ENCODE measurements at places on chromosomes 2 and 18.

- DNase-seq = no peak
Observed at GRCh38 chr2:54912305-54912704, 137.9 kb downstream of the RTN4 start.

DNA sequence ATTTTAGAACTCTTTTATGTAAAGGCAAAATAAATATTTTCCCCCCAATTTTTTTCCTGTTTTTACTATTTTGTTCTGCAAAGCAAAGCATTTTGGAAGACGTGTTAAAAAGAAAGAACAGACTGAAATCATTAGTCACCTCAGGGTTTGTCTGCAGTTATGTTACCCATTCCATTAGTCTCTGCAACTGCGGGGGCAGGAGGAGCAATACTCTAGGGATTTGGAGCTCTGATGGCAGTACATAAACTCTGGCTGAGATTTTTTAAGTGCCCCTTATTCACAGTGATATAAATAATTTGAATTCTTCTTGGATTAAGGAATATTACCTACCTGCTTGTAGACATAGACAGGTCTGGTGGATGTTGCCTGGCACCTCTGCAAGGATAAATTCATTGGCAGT is 88.0 kb upstream of the CELF4 start:
- no peak for DNase-seq

DNA sequence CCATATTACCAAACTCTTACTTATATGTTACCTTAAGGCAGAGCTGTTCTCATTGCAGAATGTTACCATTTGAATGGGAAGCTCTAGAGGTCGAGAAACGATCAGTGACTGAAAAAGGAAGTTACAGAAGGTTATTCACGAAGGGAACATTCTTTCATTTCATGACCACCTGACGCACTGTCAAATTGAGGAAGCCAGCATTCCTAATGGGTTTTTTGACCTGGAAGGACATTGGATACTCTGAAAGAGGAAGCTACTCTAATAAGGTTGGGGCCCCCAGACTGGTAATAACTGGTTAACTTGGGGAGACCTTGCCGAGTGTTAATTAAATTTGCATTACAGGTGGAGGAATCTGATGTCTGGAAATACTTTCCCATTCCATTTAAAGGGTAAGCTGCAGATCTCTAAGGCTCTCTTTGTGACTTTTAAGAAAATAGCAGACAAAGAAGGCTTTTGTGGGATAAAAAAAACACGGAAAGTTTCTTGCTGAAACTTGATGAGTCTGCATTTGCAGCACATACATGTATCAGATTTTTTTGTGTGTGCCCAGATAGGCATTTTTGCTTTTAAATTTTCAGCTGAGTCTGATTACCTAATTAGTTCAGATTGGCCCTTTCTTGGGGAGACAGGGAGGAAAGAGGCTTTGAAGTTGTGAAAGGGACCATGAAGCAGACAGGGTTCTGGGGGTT is 137.1 kb downstream of the LTBP1 start:
- no peak for DNase-seq

- DNase-seq = no peak
Observed at GRCh38 chr2:142865924-142866323, 11.5 kb upstream of the KYNU start.

GRCh38 chr2:155630760-155631159 is 701.8 kb downstream of the NR4A2 start:
- DNase-seq = no peak

GRCh38 chr2:134368009-134368817 is 114.3 kb downstream of the MGAT5 start:
- no peak for DNase-seq

DNA sequence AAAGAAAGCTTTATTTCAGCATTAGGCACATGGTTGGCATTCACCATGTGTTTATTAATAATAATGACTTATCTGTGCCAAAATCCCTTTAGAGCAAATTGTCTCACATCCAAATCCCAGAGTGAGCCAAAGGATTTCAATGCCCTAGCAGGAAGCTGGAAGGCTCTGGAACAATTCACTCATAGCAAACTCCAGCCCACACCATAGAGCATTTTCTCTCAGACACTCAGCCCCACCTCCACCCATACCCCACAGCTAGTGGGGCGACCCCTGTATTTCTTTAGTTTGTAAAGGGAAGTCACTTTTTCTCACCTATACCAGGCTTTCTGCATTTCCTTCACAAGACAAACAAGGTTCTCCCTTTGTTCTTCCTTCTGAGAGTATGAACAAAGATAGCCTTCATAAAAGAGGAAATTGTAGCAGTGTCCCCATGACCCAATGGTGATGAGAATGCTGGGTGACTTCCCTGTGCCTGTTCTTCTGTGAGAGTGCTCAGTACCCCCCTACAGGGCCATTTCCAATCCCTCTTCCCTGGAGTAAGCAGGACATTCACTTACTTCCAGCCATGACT is 100.1 kb upstream of the APCDD1 start:
- DNase-seq = no peak

DNA sequence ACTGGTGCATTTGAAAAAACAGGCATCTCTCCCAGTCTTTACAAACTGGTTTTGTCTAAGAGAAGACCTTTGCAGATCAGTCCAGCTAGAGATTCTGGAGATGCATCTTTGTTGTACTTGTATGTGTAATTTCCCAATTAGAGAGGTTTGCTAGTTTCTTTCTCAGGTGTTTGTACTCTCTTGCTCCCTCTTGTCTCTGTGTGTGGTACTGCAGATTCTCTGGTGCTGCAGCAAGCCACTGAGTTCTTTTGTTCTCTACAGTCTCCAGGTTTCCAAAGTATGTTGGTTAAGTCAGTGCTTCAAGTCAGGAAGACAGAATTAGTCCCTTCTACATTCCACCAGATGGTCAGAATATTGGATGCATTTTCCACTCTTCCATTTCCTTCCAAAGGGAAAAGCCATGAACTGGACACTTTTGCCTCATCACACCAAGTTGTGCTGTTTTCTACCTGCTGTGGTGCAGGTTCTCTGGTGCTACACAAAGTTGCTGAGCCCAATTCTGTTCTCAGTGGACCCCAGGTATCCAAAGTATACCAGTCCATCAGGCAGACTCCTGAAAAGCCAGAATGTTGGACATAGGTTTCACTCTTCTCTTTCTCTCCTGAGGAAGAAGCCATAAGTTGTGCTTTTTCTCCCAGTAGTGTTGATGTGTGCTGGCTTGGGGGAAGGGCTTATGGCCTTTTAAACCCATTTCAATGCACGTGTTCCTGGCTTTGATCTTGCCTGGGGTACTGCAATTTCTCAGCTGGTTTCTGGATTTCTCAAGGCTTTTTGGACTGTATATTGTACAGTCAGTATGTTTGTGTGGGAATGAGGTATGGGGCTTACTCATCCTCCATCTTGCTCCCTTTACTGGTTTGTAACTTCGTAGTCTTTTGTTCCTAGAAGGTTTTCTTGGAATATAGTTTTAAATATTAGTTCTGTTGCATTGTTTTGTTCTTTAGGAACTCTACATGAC is 29.8 kb downstream of the EPC2 start:
- DNase-seq = no peak

- no peak for DNase-seq
Observed at GRCh38 chr2:17475286-17475685, 43.0 kb downstream of the RAD51AP2 start.

- no peak for DNase-seq
Observed at GRCh38 chr2:124027182-124027581, 2.1 kb downstream of the CNTNAP5 start.

- DNase-seq = no peak
Observed at GRCh38 chr2:148508878-148509287, 135.7 kb upstream of the EPC2 start.

DNA sequence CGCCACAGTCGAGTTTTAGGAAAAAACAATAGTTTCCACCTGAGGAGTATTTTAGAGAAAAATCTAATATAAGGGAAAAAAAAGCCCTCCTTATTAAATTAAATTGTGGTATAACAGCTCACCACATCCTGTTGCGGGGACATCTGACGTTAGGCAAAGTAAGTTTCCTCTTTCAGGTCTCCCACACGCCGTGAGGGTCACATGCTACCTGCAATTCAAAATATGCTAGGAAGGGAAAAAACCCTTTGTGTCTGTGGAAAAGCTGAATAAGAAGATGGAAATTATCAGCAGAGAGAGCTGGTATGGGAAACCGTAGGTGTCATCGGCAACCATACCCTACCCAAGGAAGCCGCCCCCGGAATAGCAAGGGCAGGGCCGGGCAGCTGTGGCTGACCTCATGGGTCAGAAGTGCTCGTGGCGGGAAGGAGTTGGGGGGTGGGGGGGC is 128.0 kb downstream of the NFATC1 start:
- no peak for DNase-seq

DNA sequence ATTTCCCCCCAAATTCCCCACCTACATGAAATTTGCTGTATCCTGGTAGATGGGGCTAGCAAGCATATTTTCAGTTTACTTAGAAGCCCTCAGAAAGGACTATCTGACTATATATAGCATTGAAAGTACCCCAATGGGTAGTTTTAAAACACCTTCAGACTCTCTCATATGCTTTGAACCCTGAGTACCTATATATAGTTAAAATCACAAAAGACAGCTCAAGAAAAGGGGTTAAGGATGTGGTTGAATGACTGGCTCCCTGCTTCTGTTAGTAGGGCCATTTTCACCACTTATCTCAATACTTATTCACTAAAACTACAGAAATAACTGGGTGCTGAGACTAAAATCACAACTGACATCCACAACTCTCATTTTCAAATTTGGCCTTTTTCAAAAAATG is 18.5 kb downstream of the WDPCP start:
- DNase-seq = no peak

DNA sequence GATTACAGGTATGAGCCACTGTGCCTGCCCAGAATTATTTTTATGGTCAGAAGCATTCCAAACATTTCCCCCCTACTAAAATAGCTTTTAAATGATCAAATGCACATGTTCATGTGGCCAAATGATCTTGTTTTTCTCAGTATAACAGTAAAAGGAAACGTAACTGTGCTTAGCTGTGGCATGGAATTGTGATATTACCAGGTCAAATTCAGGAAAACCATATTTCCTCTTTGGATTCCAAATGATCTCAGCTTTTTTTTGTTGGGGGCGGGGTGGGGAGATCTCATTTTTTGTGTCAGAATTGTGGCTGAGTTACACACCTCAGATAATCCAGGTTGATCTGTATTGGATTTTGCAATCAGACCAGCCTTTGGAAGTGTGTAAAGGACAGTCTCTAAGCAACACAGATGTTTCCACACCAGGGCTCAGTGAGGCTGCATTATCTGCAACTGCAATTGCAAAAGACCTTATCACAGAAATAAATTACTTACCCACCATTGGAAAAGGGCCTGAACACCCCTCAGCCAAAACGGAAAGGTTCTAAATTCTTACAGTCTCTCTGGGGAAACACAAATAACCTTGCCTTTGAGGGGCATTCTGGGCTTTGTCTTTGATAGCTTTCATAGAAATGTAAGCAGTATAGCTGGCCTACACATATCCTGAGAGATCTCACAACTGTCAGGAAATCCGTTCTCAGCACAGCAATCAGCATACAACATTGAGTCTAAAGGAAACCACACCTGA is 8.4 kb downstream of the CASP10 start:
- no peak for DNase-seq

DNA sequence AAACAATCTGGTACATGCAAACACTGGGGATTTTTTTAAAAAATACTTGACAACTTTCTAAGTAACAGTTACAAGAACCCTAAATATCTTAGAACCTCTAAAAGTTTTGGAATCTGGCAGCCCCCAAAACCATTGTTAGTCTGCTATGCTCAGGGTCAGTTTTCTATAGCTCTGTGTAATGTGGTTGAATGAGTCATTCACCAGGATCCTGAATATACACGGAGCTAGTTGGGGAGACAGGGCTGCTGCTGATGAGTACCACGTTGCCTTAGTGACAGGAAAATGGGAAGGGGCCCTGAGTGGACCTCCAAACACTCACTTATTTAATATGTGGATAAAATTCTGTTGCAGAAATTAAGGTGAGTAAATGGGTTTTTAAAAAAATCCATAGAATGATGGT is 36.9 kb upstream of the TANC1 start:
- no peak for DNase-seq

GRCh38 chr2:150938527-150938926 is 323.1 kb downstream of the RBM43 start:
- no peak for DNase-seq

GRCh38 chr18:44709307-44710126 is 28.8 kb downstream of the SETBP1 start:
- DNase-seq = no peak

- DNase-seq = no peak
Observed at GRCh38 chr2:100142393-100142792, at the start of gene AFF3. TSS of gene AFF3 (minus strand) at chr2:100142590. CDS start at chr2:100104454, 38,136 bp downstream.

DNA sequence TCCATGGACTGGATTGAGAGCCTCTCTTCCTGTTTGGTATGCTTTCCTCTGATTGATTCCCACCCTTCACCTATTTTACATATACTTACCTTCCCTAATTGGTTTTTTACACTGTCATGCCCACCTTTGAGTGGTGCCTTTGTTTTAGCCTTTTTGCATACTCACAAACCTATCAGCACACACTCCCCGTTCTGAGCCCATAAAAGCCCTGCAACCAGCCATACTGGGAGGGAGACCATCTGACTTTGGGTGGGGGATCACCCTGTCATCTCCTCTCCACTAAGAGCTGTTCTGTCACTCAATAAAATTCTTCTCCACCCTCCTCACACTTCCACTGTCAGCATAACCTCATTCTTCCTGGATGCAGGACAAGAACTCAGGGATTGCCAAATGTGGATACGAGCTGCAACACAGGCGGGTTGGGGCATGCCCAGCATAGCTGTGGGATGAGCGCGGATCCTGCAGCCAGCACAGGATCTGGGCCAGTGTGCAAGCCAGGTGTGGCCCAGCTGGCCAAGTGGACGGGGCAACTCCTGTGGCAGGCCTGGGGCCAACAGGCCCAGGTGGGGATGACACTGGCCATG is 9.4 kb upstream of the MOB1A start:
- DNase-seq = no peak

- no peak for DNase-seq
Observed at GRCh38 chr2:76826691-76827090, 695.5 kb downstream of the LRRTM4 start.

DNA sequence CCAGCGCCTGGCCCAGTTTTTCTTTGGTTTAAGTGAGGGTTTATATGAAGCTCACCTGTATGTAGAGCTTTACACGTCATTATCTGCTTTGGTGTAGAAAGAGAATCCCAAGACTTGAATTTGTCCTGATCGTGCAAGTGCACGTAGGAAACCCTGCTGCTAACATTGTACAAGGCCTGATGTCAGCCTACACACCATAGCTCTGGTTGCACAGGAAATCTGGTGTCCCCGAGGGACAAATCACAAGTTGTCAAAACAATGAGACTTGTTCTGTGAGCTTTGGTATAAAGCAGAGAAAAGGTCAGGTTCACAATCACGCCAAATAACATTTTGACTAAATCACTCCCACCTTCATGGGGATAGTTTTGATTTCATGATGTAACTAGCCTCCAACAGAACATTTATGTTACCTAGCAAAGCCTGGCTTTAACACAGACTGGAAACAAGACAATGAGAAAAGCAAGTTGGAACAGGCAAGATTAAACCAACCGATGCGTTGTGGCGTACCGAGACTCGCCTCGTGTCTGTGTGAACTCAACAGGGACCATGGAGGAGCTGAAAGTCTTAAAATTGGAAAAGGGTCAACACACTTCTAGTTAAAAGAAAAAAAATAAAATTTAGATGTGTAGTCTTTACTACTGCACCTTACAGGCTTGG is 41.4 kb downstream of the ZAP70 start:
- no peak for DNase-seq

Measured in stimulated activated CD4-positive, alpha-beta T cell treated with anti-CD3 and anti-CD28 coated beads, Interleukin-1b, Interleukin-23, amount 100 ng/mL, for 1 hour (primary cell).